ENCODE measurements at places on chromosomes 2 and 18.

GRCh38 chr2:173150963-173151362, 75.3 kb downstream of the MAP3K20 start:
- no peak for DNase-seq

- no peak for DNase-seq
Observed at GRCh38 chr2:98040331-98040939, 44.7 kb upstream of the TMEM131 start.

GRCh38 chr2:19312949-19313348, 45.5 kb downstream of the OSR1 start:
- no peak for DNase-seq

DNA sequence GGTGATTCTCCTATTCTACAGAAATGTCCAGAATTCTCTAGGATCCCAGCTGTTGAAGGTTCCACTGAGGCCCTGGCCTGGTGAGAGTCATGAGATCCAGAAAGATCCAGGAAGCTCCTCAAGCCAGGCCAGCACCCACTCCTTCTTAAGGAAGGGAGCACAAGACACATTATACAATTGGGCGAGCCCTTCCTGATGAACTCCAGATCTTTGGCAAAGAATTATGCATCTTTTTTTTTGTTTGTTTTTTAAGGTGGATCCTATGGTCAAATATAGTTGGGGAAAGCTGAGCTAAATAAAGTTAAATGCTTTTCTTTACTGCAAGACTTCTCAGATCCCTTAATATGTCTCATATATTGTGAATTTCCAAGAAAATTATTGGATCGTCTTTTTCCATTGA, 37.0 kb upstream of the LOXHD1 start:
- no peak for DNase-seq

GRCh38 chr2:46365913-46366667, 68.9 kb downstream of the EPAS1 start:
- no peak for DNase-seq

DNA sequence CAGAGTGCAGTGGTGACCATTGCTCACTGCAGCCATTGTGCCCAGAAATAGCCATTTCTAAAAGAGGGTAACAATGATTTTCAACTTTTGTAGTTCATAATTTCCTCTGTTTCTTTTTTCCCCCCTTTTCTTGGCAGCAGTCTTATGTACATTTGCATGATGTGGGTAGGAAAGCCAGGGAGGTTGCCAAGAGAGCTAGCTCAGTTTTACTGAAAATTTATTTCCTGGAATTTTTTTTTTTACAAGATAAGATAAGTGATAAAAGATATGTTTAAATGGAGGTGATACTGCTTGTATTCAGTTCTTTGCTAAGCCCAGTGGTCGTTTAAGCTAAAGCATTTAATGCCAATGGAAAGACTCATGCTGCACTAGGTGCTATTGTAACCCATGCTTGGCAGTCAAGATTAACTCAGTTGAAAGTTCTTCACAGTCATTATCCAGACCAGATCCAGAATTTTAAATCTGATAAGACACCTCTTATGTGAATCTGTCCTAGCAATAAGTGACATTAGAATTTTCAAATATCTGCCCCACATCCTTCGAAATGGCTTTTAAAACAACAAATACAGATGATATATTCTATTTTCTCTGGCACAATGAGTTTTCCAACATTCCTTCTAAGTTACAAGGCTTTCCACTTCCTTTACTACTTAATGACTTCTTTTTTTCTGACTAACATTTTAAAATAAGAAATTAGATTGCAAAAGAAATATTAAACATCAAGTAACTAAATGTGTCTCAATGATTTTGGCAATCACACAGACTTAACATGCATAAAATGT, 4.4 kb upstream of the ATP8B1 start:
- no peak for DNase-seq

DNA sequence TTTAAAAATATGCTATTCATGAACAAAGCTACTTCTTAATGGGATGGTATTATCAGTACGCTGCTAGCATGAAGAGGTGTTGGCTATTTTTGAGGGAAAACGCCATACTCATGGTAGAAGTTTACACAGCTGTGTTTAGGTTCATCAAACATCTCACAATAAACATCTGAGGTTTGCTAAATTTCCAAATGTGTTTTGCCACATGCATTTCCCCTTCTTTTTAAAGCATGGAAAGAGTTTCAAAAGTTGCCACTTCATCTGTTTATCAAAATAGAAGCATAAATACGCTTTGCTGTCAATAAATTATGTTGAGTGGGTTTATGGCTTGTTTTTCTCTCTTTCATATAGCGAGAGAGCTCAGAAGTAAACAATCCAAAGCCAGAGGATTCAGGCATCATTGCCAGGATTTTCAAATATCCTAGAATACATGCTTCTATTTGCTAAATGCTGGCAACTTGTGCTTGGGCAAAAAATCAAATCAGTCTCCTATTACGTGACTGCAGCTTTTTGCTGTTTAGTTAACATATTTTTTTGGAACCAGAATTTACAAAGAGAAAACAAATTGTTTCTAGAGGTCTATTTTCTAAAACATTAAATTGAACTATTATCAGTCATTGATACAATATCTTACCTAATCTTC, 1919.9 kb upstream of the LRRTM1 start:
- no peak for DNase-seq

- no peak for DNase-seq
Observed at GRCh38 chr2:204726831-204727230, 181.6 kb downstream of the PARD3B start.

DNA sequence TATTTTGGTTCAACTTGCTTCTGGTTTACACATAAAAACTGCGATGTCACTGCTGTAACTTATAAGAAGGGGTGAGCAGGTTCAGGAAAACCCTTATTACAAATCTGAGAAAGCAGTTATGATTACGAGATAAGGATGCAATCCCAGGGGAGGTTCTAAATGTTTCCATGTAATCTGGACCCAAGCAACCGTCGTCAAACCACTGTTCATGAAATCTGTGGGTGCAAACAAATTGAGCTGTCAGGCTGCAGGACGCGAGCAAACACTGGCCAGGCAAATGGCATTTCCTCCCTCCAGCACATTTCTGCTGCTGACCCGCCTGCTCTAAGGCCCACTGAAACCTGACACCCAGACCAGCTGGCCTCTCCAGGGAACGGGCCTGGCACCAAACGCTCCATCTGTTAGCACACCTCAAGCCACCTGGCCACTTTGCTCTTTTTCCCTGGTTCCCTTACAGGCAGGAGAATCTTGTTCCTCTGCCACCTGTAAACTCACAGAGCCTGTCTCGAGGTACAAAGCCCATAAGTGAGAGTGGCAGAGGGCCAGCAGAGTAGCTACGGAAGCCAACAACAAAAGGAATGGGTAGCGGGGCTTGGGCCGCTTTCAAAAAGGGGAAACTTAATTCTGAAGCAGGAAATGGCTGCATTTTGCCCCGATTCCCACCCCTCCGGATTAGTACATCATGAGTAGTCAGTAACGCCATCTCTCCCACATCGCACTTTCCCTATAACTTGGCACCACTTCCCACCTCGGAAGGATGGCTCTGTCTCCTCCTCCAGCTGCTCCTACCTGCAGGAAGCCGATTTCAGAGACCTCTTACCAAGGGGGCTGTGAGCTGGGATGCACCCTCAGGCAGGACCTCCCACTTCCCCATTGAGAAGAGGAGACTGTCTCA, 26.5 kb downstream of the CRACDL start:
- DNase-seq = no peak

DNA sequence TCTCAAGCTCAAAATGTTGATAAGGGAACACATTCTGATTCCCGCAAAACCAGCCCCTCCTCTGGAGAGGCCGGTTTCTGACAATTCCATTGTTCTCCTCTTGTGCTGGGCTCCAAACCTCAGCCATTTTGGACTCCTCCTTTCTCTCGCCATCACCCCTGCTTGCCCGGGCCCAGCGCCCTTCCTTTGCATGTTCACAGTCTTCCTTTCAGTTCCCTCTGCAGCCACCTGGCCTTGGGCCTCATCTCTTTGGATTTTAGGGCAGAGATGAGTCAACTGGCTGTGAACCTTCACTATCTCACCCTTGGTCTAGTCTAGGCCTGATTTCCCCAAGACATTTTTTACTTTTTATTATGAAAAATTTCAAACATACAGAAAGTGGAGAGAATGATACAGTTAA, 155.9 kb upstream of the MAP3K20 start:
- no peak for DNase-seq

DNA sequence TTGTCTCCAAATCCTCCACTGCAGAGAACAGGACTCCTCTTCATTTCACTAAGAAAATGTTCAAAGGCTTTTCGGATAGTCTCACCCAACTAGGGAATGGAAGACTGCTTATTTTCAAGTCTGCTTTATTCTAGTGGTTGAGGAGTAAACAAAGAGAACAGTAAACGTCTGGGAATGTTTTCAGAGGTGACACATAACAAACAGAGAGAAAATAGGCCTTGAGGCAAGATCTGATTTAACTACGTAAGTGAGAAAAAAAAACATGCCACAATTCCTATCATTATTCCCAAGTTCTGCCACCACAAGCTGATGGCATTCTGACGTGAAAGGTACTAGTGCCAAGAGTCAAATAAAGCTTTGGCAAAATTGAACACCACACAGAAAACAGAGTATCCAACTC, 16.7 kb upstream of the WIPF1 start:
- no peak for DNase-seq

DNA sequence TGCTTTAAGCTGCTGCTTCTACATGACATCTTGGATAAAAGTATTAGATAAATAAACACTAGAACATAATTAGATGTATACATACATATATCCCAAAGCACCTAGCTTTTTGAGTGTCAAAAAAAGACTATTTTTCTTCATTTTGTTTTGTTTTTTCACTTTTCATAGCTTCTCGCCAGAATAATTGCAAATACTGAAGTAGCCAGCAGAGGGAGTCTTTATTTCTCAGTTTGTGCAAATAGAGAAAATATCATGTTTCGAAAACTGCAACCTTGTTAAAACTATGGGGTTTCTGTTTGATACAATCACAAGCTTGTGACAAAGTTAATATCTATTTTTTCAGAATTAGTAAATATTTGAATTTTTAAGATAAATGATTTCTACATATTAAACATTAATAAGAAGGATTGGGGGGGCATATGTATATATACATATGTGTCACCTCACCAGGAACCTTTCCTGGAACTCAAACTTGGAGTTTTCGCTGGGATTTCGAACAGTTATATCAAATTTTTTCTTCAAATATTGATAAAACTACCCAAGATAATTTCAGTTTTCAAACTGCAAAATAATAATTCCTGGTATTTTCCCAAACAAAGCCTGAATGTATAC, 61.0 kb downstream of the GRB14 start:
- no peak for DNase-seq

DNA sequence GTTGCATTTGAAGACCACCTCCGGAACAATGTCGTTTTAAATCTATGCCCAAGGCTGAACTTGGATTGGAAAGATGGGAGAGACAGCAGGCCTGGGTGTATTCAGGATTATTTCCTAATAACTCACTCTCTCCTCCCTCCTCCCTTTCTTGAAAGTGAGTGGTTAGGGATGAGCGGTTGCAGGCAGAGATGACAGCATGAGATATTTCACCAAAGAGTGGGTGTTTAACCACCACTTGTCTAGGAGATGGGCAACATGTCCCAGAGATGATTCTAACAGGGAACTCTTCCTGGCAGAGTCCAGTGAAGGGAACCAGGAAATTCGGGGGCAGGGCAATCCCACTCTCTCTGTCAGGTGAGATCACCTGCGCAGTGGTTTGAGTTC, 123.2 kb downstream of the KCTD1 start:
- no peak for DNase-seq

GRCh38 chr18:25538175-25538922, 186.4 kb upstream of the ZNF521 start:
- DNase-seq = no peak

DNA sequence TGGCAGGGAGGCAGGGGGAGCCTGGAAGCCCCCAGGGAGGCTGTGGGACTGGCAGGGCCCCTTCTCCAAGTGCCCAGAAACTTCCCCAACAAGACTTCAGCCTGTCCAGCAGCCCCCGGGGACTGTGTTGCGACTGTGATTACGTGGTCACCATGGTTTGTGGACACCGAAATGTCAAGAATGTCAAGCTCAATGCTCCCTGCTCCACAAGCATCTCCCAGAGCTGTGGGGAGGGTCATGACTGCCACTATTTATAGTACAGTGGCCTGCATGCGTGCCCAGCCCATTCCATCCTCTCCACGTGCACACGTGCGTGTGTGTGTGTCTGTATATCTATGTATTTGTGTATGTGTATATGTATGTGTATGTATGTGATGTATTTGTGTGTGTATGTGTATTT, 93.8 kb upstream of the MBOAT2 start:
- DNase-seq = no peak

GRCh38 chr2:226451486-226451885, 348.1 kb downstream of the IRS1 start:
- no peak for DNase-seq

DNA sequence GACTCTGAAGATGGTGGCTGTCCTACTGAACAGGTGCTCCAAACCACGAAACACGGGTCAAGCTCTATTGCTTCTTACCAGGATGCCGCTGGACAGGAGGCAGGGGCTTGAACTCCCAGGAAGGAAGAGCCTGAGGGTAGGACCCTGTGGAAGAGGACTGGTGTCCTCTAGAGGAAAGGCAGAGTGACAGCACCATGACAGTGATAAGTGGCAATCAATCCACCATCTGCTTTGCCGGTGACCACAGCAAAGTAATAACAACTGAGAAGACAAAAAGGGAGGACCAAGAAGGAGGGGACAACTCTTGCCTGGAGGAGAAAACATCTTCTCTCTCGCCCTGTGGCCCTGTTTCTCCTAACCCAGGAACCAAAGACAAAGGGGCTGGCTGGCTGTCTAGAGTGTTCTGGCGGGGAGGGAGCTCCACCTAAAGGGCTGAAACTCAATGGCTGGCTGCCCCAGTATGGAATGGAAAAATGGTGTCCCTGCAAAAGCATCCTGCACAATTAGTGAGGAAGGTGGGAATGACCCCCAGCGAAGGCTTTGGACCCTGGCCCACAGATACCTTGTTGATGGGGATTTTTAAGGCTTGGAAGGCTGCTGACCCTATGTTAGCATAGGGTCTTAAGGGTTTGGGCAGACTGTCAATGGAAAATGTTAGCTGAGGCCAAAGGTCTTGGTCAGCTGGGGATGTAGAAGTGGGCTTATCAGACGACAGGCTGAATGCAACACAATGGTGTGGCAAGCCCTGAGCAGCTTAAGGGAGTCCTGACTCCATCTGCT, 35.4 kb downstream of the PROC start:
- DNase-seq = no peak

GRCh38 chr2:47091118-47091517, 64.0 kb downstream of the STPG4 start:
- DNase-seq = no peak

- DNase-seq = no peak
Observed at GRCh38 chr2:41896186-41896846, 151.5 kb upstream of the PKDCC start.
